ENCODE measurements at places on chromosomes 3 and 15.

- no peak for DNase-seq
Measured at GRCh38 chr3:127234778-127235177, 41.8 kb downstream of the PRR23E start.

- DNase-seq, result no peak
Measured at GRCh38 chr15:100601617-100602063, 344 bp downstream of the LINS1 start.

DNA sequence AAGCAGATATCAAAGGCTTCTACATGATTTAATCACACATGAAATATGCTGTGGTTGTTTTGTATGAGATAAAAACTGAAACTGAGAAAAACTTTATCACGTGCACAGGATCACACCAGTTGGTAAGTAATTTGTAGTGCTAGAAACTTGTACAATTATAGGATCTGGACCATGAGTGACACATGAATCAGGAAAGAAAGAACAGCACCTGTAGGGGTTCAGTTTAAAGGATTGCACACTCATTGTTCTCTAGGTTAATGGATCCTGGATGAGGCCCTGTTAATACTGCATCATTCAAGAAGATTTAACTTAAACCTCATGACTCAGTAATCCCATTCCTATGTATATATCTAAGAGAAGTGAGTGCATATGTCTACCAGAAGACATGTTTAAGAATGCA, 87.9 kb downstream of the STT3B start:
- DNase-seq, result no peak

GRCh38 chr3:64072126-64072525, 48.8 kb upstream of the PSMD6 start:
- no peak for DNase-seq

- DNase-seq, result peak; percentile 74
Measured at GRCh38 chr3:184815046-184815930, 3.3 kb downstream of the VPS8 start.

DNA sequence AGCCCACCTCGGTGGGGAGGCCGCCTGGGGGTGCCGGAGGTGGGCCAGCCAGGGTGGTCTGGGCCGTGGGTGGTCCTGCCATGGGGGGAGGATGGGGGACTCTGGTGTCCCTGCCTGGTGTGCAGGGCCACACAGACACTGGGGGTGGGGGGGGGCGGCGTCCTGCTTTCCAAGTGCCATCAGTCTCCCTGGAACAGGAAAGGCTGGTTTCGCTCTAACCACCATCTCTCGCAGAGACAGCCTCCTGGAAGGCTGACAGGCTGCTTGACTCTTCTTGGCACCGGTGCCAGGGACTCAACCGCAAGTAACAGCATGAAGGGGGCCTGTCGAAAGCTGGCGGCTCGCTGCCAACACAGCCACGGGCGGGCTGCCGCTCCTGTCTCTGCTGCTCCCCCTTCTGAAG, 40.3 kb downstream of the RGMA start:
- DNase-seq, result no peak

DNA sequence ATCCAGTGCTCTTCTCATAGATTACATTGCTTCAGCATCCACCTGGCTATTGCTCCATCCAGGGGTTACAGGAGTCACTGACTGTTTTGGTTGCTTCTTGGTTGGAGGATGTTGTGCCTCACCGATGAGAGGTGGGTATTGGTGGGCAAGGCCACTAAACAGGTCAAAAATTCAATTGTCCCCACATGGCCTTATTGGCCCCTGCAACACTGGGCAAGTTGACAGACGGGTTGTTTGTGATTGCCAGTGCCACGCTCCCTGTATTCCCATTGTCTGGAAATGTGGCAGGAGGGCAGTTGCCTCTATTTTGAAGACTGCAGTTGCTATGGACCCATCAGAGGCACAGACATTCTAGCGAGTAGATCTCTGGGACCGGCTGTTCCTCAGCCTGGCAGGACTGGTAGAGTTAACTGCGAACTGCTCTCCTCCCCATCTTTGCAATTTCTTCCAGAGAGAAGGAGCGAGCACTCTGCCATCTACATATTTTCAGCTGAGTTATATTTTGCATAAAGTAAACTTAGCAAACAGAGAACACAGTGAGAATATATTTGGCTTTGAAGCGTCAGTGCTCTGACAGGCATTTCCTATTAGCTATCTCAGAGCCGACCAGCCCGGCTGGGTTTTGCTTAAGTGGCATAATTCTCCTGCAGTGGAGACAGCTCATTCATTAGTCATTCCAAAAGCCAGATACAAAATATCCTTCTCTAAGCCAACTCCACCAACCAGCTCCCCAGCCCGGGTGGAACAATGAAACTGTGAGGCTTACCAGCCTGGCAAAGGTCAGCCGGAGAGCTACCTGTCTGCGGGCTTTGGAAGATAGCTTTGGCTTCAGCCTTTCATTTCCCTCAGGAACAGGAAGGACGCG, 26.0 kb upstream of the MAGEF1 start:
- peak; percentile 86 for DNase-seq

- DNase-seq, result no peak
Measured at GRCh38 chr3:146184241-146185015, 23.4 kb upstream of the PLOD2 start.

DNA sequence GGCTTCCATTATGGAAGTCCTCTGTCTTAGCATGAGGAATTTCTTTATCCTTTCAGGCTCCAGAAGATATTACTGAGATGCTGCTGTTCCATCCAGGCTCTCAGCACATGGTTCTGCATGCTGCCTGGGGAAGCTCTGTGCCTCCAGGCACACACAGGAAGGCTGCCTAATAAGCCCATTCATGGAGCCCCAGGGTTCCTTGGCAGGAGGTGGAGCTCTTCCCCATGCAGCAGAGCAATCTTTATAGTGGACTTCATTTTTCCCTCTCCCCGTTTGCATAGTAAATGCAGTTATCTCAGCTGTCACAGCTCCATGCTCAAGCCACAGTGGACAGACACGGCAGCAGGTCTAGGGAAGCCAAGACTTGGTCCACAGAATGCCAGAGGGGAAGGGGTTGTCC, 57.6 kb downstream of the BOC start:
- DNase-seq, result no peak

GRCh38 chr3:13538520-13539291, 10.2 kb upstream of the FBLN2 start:
- no peak for DNase-seq

- DNase-seq, result peak; percentile 60
Measured at GRCh38 chr3:58899159-58899952, 150.5 kb downstream of the CFAP20DC start.

DNA sequence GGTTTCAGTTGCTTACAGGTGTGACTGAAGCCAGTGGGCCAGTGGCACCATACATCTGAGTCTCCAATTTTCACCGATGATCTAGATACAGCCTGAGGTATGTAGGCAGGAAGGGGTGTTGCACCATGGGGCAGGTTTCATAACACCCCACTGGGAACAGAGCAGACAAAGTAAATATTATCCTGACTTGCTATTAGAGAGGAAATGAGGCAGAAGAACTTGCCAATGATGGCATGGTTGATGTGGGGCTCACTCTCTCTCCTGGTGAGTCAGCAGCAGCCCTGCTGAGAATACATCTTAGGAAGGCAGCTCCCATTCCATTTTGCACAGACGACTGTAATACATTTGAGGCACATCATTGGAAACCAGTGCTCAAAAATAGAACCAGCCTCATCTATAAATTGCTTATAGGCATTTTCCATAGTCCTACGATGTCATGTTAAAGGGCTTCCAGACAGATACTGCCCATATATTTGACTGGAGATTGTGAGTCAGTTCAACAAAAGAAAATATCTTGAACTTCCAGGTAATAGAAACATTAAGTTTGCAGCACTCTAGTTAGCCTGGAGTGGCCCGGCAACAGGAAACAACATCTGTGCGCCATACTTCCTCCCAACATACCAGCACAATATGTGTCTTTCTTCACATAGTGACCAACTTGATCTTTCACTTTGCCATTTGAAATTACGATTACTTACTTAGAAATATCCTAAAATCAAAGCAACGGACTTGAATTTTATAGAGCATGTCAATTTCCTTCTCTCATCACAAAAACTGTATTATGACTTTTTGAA, 175.5 kb downstream of the NECTIN3 start:
- DNase-seq, result no peak

DNA sequence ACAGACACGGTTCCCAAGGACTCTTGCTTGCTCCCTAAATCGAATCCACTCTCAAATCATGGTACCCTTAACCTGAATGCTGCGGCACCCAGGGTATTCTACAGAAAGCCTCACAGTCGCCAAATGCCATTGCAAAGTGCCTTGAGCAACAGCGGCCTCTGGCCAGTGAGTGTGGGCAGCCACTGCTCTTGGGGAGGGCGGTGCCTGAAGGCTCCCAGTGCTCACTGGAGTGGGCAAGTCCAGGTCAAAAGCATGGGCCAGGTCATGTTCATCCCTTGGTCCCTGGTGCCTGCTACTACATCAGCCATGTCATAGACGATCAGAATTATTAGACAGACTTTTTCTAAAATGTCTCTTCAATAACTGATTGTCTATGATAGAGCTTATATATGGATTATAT, 82.5 kb downstream of the ADAMTS17 start:
- no peak for DNase-seq

GRCh38 chr3:39136533-39137434, 16.6 kb downstream of the CSRNP1 start:
- peak; percentile 40 for DNase-seq

GRCh38 chr15:70763950-70764730, 782 bp upstream of the UACA start:
- DNase-seq, result no peak

- DNase-seq, result no peak
Measured at GRCh38 chr3:60967141-60967540, 284.1 kb downstream of the FHIT start.

GRCh38 chr3:60809857-60810610, 441.2 kb downstream of the FHIT start:
- no peak for DNase-seq

DNA sequence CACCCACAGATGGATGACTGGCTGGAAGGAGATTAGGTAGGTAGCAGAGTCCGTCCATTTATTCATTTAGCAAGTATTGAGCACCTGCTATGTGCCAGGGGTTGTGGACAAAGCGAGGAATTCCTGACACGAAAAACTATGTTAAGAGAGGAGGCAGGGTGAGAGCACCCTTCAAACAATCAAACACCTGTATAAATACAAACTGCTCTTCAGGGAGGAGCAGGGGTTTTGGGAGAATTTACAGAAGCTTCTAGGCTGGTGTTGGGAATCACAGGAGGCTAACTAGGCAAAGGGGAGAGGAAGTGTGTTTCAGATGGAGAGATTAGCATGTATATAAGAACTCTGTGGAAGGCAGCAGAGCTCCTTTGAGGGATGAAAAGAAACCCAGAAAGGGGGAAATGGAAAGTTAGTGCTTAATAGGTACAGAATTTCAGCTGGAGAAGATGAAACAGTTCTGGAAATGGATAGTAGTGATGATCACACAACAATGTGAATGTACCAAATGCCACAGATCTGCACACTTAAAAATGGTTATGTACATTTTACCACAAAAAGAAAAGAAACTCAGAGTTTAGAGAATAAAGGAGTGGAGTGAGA, 805 bp upstream of the SEC22C start:
- peak; percentile 3 for DNase-seq

GRCh38 chr3:21893242-21893641, 142.2 kb upstream of the ZNF385D start:
- no peak for DNase-seq

DNA sequence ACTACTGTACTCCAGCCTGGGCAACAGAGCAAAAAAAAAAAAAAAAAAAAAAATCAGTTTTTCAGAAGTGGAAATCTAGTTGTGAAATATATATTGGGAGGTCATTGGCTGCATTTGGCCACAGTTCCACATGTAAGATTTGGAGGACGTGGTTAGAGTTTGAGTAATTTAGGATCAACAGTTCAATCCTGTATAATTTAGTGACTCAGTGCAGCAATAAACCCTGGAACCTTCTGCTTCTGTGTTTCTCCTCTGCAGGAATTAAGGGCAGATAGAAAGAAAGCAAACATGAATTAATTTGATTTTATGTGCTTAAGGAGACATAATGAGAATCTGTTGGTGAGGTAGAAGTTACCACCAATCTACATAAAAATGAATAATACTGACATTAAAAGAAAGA, 347.0 kb downstream of the PTPRG start:
- DNase-seq, result no peak

- no peak for DNase-seq
Measured at GRCh38 chr3:124846189-124846588, 41.0 kb downstream of the ITGB5 start.

GRCh38 chr3:128426128-128426921, 40.4 kb downstream of the DNAJB8 start:
- peak; percentile 46 for DNase-seq

GRCh38 chr15:99100245-99101173, 4.4 kb upstream of the SYNM start:
- DNase-seq, result peak; percentile 70

DNA sequence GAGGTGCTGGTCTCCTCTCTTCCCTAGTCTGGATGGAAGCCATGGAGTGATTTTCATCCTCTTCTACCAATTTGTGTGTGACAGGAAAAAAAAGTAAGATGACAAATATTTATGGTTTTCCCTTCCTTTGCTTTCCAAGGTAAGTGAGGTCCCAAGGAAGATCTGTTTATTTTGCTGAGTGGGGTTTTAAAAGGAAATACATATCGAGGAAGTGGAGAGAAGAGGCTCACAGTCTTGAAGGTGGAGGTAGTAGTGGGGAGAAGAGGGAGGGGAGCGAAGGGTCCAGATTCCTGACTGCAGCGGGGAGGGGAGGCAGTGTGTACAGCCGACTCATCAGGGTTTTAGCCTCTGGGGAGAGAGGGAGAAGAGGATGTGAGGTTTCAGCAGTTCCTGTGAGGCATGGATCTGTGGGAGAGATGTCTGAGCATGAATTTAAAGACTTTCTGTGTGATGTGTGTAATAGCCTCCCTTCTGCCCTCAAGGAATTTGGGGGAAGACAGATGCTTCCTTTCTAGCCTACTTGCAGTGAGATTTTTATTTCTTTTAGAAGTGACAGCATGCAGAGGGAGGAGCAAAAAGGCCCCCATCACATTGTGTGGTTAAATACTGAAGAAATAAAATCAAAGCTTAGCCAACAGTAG, 272.4 kb downstream of the THRB start:
- no peak for DNase-seq

DNA sequence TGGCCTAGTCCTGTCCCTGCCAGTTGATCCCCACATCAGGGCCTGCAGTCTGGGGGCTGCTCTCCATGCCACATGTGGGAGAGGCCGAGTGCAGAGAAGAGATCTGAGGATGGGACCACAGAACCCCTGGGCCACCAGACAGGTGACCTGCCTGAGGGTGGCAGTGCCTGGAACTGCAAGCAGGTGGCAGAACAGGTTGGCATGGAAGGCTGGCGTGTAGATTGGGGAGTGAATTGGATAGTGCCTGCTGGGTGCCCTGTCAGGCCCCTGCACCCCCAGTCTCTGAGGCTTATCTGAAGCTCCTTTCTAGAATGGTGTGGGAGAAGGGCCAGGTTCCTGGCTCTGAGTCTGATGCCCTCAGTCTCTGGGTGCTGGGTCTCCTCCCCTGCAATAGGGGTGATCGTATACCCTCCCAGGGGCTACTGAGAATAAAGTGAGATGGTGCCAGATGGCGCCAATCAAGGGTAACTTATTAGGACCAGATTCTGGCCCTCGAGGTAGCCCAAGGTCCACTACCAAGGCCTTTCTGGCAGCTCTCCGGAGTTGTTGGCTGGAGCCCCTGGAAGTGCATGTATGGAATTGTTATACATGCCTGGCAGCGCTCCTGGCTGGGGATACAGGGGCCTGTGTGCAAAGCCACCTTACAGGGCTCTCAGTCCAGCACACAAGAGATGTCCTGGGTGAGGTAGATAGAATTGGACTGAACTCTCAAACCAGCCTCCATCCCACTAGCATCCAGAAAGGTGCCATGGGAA, 15.7 kb downstream of the C3orf18 start:
- no peak for DNase-seq

GRCh38 chr3:75220932-75221331, 443.2 kb upstream of the FRG2C start:
- DNase-seq, result no peak

Data from suppressor macrophage treated with lipopolysaccharide for 1 hour (primary cell).